T-helper 9 cell (primary cell): ENCODE measurements at places on chromosomes 1 and 21.

DNA sequence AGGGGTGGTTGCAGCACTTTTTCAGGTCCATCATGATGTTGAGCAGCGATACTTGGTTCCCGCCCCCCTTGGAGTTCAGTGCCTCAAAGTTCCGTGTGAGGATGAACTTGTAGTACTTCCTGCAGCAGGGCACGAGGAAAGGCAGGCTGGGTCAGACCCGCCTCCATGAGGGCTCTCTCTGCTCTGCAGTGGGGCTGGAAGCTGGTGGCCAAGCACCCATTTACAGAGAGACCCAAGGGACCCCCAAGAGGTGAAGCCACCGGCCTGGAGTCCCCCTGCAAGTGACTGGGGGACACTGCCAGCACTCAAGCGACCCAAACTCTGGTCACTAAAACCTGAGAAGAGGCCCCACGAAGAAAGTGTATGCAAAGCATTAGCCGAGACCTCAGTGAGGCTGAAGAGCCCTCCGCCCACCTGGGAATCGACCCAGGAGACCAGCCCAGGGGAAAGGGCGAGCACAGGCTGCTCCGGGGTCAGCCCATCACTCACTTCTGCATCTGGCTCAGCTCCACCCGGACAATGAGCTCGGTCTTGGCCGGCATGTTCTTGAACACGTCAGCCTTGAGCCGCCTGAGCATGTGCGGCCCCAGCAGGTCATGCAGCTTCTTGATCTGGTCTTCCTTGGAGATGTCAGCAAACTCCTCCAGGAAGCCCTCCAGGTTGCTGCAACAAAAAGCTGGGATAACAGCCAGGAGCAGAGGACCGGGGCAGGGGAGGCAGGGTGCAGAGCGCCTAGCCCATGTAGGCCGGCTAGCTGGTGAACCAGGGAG is 45.2 kb downstream of the CHD5 start:
- DNase-seq: no peak

DNA sequence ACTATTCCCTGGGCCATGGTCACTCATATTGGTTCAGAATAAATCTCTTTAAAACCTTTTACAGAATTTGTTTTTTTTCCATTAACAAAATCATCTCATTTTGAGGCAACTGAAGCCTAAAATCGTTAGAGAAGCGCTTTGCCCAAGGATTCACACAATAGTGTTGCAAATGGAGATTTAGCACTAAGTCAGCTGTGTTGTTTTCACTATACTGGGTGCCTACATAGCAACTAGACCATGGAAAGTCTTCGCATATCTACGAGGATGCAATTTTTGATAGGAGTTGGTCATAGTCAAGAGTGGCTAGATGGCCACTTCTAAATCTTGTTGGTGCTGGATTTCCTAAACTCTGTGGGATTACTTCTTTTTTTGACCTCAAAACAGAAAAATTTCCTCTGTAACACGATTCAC is 530 bp upstream of the TIPRL start:
- no peak for DNase-seq

DNA sequence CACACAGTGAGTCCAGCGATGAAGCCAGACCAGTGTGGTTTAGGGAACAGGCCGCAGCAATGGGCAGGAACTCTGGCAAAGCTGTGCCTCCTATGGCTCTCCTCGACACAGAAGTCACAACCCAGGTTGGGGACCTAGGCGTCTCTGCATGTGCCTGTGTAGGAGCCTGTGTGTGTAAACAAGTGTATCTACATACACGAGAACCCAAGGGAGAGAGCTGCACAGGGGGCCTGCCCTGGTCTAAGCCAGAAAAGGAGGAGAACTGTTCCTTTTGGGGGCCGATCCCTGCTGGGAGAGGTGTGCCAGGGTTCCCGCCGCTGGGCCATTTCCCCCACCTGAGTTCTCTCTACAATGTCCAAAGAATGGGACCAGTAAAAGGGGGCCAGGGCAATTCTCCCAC is 56.0 kb downstream of the CD247 start:
- no peak for DNase-seq

GRCh38 chr1:213622365-213623063 is 365.3 kb upstream of the PROX1 start:
- no peak for DNase-seq

- no peak for DNase-seq
Measured at GRCh38 chr1:159835356-159835755, 8.7 kb downstream of the SLAMF8 start.

- DNase-seq: no peak
Measured at GRCh38 chr1:29828526-29829447, 592.5 kb downstream of the PTPRU start.

DNA sequence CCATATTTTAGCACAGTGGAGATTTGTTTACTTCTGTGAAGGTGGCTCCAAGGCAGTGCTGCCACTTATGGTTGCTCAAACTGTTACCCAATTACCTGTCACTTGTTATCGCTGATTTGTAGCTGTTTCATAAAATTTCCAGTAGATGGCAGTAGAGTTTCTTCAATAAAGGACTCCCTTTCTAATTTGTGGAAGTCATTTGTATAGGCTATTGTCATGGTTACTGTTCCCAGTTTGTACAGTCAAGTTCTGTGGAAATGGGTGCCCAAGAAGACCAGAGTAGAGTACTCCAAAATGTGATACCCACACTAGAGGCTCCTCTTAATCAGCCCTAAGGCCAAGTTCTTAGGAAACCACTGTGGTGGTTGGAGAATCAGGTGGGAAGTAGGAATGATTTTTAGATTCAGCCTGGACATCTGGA is 186.1 kb downstream of the CLEC20A start:
- no peak for DNase-seq

GRCh38 chr1:218480588-218481099 is 135.5 kb downstream of the TGFB2 start:
- DNase-seq: no peak

DNA sequence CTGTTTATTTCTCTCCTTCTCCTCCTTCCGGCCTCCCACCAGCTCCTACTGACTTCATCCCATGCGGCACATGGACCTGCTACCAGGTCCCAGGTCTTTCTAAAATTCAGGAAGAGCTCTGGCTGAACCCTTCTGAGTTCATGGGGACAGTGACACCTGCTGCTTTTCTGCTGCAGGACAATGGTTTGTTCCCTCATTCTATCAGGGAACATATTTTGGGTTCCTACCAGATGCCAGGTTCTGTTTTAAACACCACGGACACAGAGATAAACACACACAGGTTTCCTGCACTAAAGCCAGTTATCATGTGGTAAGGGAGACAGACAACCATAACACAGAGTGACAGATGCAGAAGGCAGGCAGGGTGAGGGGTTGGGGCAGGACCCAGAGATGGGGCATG is 114.0 kb upstream of the RAB4A start:
- DNase-seq: no peak
